ENCODE measurements at places on chromosomes 7 and 10. TPM values are rescaled to one million over a fixed set of nuclear protein-coding genes. Genes with fewer than 3 reads are reported as not detected.

- no peak for DNase-seq
- no peaks in the 10 kb centered on the region for H3K4me1 ChIP-seq
- H3K4me3 ChIP-seq = no peak overlapping the region
- no peaks in the 10 kb centered on the region for H3K27me3 ChIP-seq
- no peak overlapping the region for H3K27ac ChIP-seq
These were observed 43.5 kb downstream of the PRKG1 start for GRCh38 chr10:51117794-51118193.

GRCh38 chr7:129798616-129799349 is 154.0 kb downstream of the UBE2H start:
- DNase-seq = no peak
- H3K36me3 ChIP-seq = peaks cover 2% of the 10 kb centered on the region
- H3K27me3 ChIP-seq = no peaks in the 10 kb centered on the region
- H3K4me1 ChIP-seq = no peaks in the 10 kb centered on the region
- H3K27ac ChIP-seq = no peak overlapping the region

- no peak for DNase-seq
- H3K27me3 ChIP-seq = no peaks in the 10 kb centered on the region
- H3K36me3 ChIP-seq = no peaks in the 10 kb centered on the region
- H3K27ac ChIP-seq = no peak overlapping the region
- H3K4me3 ChIP-seq = no peak overlapping the region
- peaks cover 12% of the 10 kb centered on the region for H3K4me1 ChIP-seq
These were observed 17.2 kb upstream of the MYL7 start for GRCh38 chr7:44158096-44158872.

Gene SLC16A9
- 108 TPM for total RNA-seq

All from spinal cord (tissue), 10 donors.